ENCODE measurements at places on chromosomes 1 and 21. TPM values are rescaled to one million over a fixed set of nuclear protein-coding genes. Genes with fewer than 3 reads are reported as not detected.

DNA sequence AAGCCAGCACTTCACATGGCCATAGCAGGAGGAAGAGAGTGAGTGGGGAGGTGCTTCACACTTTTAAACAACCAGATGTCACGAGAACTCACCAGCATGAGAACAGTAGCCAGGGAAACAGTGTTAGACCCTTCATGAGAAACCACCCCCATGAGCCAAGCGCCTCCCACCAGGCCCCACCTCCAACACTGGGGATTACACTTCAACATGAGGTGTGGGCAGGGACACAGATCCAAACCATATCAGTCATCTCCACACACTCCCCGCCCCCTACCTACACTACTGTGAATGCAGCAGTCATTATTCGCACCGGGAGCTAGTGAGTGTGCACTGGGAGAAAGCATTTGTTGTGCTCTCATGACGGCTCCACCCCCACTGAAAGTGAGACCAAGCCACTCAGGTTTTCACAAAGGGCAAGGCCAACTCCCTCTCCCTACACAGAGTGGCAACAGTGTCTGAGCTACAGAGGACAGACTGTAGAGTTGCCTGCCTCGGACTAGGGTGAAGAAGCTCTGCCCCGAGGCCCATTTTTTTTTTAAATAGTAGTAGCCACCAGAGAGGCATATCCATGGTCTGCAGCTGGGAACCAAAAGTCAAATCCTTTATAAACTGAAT is 125.6 kb downstream of the BARHL2 start:
- no peaks in the 10 kb centered on the region for H3K36me3 ChIP-seq
- no peak for DNase-seq
- H3K27ac ChIP-seq: no peak overlapping the region
- H3K4me1 ChIP-seq: no peaks in the 10 kb centered on the region
- no peak overlapping the region for H3K4me3 ChIP-seq

The NOS1AP gene
- 0.14 TPM for polyA plus RNA-seq

DNA sequence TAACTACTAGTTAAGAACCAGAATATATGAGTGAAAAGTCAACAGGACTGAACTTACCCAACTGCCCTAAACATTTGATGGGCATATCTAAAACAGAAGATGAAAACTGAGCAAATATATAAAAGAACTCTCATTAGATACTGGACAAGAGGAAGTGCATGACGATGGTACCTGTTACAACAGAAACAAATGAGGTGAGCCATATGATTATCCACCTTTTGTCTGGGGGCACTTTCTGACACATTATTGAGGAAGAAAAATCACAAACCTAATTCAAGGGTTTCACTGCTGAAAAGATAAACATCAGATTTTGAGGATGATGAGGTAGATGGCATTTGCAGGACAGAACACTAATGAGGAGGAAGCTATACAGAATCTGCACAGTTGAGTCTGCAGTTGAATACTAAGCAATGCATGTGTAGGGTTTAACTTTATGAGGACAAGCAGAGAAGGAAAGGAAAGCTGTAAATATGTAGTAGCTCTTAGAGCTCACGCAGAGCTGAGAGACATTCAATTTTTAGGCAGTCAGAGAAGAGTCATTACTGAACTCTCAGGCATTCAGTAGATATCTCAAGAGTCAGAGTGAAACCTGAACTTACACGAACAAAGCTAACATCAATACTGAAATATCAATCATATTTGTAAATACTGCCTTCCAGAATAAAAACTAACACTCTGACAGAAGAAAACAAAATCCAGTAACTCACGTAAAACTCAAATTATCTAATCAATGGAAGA is 262.1 kb downstream of the AKT3 start:
- no peaks in the 10 kb centered on the region for H3K36me3 ChIP-seq
- no peaks in the 10 kb centered on the region for H3K4me1 ChIP-seq
- H3K27me3 ChIP-seq: no peaks in the 10 kb centered on the region
- H3K27ac ChIP-seq: no peak overlapping the region

The MANEAL gene
- polyA plus RNA-seq: 0.79 TPM

DNA sequence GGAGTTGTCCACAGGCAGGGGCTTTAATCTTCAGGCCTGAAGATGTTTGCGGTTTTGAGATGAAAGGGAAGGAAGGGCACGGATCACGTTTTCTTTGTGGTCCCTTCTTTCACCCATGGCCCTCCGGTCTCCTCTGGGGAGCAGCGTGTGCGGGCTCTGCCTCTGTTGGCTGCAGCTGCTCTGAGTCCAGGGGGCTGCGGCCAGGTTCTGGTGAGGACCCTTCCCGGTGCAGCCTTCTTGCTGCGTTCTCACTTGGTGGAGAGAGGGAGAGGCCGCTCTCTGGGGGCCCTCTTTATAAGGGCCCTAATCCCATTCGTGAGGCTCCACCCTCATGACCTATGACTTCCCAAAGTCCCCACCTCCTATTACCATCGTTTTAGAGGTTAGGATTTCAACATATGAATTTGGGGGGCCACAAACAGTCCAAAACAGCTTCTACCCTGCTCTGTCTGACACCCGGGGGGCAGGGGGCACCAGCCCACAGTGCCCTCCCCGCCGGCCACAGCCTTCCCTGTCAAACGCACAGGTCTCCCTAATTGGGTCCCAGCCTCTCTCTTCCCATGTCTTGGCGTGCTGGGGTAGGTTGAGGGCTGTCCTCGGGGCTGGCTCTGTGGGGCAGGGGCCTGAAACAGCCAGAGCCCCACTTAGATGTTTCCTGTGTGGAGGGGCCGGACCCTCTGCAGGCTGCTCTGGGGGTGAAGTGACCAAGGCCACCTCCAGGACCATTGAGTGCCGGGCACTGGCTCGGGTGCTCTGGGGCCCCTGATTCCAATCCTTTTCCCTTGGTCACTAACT is 100.1 kb upstream of the C1orf174 start:
- DNase-seq: no peak
- H3K4me1 ChIP-seq: no peaks in the 10 kb centered on the region
- H3K4me3 ChIP-seq: no peak overlapping the region
- no peak overlapping the region for H3K27ac ChIP-seq
- no peaks in the 10 kb centered on the region for H3K27me3 ChIP-seq

GRCh38 chr1:57943365-57943764 is 519.5 kb upstream of the DAB1 start:
- H3K4me3 ChIP-seq: no peak overlapping the region
- no peaks in the 10 kb centered on the region for H3K27me3 ChIP-seq
- no peak overlapping the region for H3K27ac ChIP-seq
- H3K4me1 ChIP-seq: no peaks in the 10 kb centered on the region

DNA sequence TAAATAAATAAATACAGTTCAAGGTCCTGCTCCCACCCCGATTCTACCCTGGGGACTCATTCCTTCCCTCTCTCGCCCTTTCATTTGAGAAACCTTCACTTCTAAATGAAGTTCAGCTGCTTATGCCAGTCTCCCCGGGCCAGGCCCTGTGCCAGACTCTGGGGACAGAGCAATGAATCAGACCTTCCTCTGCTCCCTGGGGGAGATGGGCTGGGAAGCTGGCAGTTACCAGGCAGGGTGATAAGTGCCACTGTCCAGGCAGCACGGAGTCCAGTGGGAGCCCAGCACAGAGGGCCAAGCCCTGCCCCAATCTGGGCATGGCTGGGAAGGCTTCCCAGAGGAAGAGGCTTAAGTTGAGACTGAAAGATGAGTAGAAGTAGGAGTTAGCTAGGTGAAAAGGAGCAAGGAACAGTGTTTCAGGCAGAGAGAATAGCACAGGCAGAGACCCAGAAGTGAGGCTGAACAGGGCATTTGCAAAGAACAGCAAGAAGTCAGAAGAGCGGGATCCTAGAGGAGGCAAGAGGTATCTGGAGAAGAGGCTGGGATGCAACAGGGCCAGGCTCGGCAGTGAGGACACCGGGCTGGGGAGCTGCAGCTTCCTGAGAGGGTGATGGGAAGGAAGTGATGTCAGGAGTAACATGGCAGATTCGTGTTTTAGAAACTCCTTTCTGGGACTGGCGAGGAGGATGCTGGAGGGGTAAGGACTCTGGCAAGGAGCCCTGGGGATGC is 13.5 kb downstream of the KCNQ4 start:
- H3K4me3 ChIP-seq: no peak overlapping the region
- no peaks in the 10 kb centered on the region for H3K36me3 ChIP-seq
- H3K4me1 ChIP-seq: peaks cover 3% of the 10 kb centered on the region
- peak; percentile 22 for DNase-seq
- H3K27me3 ChIP-seq: peaks cover 16% of the 10 kb centered on the region
- no peak overlapping the region for H3K27ac ChIP-seq

- H3K36me3 ChIP-seq: no peaks in the 10 kb centered on the region
- H3K4me1 ChIP-seq: peaks cover 7% of the 10 kb centered on the region
- H3K4me3 ChIP-seq: no peak overlapping the region
- H3K27ac ChIP-seq: no peak overlapping the region
- DNase-seq: no peak
- no peaks in the 10 kb centered on the region for H3K27me3 ChIP-seq
These were observed 4.8 kb upstream of the SRP9 start for GRCh38 chr1:225772848-225773247.

GRCh38 chr1:27507960-27508665 is 18.1 kb upstream of the WASF2 start:
- no peak overlapping the region for H3K27ac ChIP-seq
- H3K27me3 ChIP-seq: no peaks in the 10 kb centered on the region
- no peak for DNase-seq
- peaks cover 16% of the 10 kb centered on the region for H3K4me1 ChIP-seq

DNA sequence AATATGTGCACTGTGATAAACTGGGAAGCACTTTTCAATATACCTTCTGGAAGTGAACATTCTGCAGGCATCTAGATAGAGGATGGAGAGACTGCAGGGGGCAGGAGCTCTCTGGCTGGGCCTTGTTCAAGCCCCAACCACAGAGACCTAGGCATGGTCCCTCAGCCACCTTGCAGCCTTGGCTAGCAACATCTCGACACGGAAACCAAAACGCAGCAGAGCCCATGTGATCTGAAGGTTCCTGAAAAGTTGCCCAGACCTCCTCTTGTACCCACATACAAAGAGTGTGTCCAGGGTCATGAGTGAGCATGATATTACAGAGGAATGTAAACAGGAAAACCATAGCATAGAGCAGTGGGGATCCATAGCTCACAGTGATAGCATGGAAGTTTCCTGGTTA is 33.1 kb upstream of the SAMD11 start:
- DNase-seq: peak; percentile 24
- no peaks in the 10 kb centered on the region for H3K36me3 ChIP-seq
- H3K4me1 ChIP-seq: no peaks in the 10 kb centered on the region
- H3K27ac ChIP-seq: no peak overlapping the region

DNA sequence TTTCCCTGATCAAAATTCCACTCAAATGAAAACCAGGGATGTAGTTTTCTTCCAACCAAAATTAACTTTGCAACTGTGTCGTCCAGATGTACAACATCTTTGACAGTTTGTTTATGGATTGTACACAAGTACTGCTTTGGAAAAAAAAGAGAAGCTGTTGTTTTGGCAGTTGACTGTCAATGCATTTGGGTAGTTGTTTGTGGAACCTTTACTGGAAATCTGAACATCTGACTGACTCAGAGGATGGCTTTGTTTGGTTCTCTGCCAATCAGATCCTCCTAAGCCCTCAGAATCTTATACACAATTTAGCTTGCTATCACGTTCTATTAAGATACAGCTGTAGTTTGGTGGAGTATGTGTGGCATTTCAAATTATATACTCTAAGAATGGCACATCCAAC is 195.0 kb downstream of the KCNK2 start:
- DNase-seq: peak; percentile 75
- H3K27ac ChIP-seq: no peak overlapping the region
- H3K36me3 ChIP-seq: no peaks in the 10 kb centered on the region
- no peaks in the 10 kb centered on the region for H3K4me1 ChIP-seq
- no peak overlapping the region for H3K4me3 ChIP-seq
- H3K27me3 ChIP-seq: no peaks in the 10 kb centered on the region

DNA sequence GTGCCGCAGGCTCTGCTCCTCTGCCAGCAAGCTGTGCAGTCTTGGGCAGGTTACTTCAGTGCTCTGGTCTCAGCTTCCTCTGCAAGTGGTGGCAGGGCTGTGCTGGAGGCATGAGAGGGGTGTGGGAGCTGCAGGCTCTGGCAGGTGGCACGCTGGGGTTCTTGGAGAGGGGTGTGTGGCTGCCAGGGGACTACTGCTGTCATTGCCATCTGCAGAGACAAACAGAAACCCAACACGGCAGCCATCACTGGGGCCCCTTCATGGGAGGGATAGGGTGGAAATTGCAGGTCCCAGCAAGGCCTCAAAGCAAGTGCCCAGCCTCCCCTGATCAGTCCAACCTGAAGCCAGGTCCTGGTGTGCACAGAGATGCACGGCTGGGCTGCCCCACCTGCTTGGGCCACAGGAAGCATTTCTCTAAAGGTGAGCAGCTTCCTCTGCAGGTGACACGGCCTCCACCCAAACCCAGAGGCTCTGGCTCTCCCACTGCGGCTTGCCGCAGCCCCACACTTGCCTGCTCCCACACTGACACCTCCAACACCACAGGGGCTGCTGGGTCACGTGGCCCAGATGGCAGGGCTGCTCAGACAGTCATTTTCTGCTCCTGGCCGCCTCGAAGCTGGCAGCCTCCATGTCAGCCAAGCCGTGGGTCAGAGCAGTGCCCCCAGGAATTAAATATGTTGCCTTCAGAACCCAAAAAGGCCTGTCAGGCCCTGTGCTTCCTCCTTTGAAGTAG is 4.1 kb upstream of the COL6A2 start:
- peak overlapping the region; percentile 91 for H3K27ac ChIP-seq
- H3K36me3 ChIP-seq: peaks cover 2% of the 10 kb centered on the region
- DNase-seq: no peak
- no peaks in the 10 kb centered on the region for H3K27me3 ChIP-seq
- no peak overlapping the region for H3K4me3 ChIP-seq

GRCh38 chr1:219507437-219507836 is 105.5 kb downstream of the ZC3H11B start:
- H3K36me3 ChIP-seq: no peaks in the 10 kb centered on the region
- DNase-seq: peak; percentile 20
- H3K4me3 ChIP-seq: no peak overlapping the region
- H3K27ac ChIP-seq: no peak overlapping the region
- no peaks in the 10 kb centered on the region for H3K4me1 ChIP-seq
- H3K27me3 ChIP-seq: no peaks in the 10 kb centered on the region

The RXFP4 gene
- polyA plus RNA-seq: not detected

The TDRD5 gene
- polyA plus RNA-seq: not detected

- no peaks in the 10 kb centered on the region for H3K36me3 ChIP-seq
- H3K27me3 ChIP-seq: no peaks in the 10 kb centered on the region
- H3K27ac ChIP-seq: no peak overlapping the region
These were observed 63.9 kb upstream of the VAV3 start for GRCh38 chr1:108028841-108029388.

DNA sequence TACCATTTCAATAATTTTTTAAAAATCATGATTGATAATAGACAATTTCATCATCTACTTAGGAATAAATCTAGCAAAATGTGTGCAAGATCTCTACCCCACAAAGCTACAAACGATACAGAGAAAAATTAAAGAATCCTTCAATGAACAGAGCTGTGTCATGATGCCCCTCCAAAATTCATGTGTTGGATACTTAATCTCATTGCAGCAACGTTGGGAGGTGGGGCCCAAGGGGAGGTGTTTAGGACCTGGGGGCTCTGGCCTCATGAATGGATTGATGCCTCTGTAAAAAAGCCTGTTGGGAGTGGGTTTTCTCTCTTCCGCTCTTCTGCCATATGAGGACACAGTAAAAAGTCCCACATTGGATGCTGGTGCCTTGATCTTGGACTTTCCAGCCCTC is 54.9 kb downstream of the PRSS38 start:
- H3K27ac ChIP-seq: no peak overlapping the region
- DNase-seq: no peak
- no peaks in the 10 kb centered on the region for H3K4me1 ChIP-seq
- no peak overlapping the region for H3K4me3 ChIP-seq

The ETV3L gene
- not detected for polyA plus RNA-seq

The CADM3 gene
- not detected for polyA plus RNA-seq

- H3K27ac ChIP-seq: peak overlapping the region; percentile 91
- H3K4me1 ChIP-seq: no peaks in the 10 kb centered on the region
- peak overlapping the region; percentile 92 for H3K4me3 ChIP-seq
- peak; percentile 10 for DNase-seq
These were observed 2.0 kb downstream of the RPRD2 start for GRCh38 chr1:150365941-150366340.

Data from fibroblast of lung (primary cell).